ENCODE measurements at places on chromosomes 3 and 15.

DNA sequence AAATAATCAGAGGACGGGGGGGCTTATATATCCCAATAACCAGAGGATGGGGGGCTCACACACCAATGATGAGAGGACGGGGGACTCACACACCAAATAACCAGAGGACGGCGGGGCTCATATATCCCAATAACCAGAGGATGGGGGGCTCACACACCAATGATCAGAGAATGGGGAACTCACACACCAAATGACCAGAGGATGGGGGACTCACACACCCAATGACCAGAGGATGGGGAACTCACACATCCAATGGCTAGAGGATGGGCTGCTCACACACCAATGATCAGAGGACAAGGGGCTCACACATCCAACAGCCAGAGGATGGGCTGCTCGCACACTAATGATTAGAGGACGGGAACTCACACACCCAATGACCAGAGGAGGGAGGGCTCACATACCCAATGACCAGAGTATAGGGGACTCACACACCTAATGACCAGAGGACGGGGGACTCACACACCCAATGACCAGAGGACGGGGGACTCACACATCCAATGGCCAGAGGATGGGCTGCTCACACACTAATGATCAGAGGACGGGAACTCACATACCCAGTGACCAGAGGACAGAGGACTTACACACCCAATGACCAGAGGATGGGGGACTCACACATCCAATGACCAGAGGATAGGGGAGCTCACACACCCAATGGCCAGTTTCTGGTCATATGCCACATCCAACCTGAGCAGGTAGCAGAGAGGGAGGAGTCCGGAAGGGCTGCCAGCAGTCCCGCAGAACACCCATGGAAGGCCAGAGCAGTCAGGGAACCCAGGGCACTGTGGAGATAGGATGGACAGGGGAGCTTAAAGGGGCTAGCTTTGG, 10.6 kb downstream of the RAB6B start:
- DNase-seq, result no peak

- DNase-seq, result no peak
Observed at GRCh38 chr15:22973286-22973685, 6.9 kb downstream of the CYFIP1 start.

- no peak for DNase-seq
Observed at GRCh38 chr3:44476963-44477311, 533 bp downstream of the ZNF445 start.

DNA sequence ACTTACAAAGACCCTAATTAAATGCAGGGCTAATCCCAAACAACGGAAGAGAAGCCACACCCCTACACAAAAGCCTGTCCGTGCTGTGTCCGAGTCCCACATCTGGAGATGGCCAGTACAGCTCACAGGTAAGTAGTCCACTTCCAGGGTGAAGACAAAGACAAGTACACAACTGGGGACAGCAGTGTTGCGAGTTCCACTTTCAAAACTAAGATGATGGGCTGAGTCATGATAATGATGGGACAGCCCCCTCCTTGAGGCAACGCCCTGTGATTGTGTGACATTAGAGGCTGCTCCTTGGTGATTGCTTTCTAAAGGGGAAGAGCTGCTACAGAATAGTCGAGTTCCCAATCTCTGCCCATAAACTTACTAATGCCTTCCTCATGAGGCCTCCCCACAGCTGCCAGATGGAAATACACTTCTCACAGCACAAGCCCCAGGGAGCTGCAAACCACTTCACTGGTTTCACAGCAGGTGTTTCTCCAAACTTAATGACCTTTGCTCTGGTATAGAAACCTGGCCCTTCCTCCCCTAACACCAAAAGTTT, 27.6 kb downstream of the RFT1 start:
- DNase-seq, result no peak

GRCh38 chr3:61868499-61868898, 307.1 kb downstream of the PTPRG start:
- DNase-seq, result no peak

- no peak for DNase-seq
Observed at GRCh38 chr15:97921296-97921865, 39.1 kb upstream of the ARRDC4 start.

DNA sequence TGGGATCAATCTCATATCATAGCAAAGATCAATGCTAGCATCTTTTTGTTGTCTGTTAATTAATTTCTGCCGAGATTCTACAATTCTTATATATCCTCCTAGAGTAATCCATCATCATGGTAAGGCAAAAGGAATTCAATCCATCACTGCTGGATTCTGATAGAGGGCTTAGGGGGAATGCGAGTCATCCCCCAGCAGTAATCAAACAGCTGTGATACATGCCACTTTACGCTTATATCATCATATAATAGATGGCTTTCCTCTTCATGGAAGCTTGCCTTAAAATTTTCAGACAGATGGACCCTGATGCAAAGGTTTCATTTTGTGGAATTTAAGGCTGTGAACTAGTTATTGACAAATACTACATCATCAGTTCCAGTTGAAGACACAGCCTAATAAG, 645.9 kb downstream of the CADM2 start:
- no peak for DNase-seq

GRCh38 chr3:42289026-42289425, 23.0 kb upstream of the CCK start:
- no peak for DNase-seq

GRCh38 chr3:121878411-121878810, 15.8 kb upstream of the SLC15A2 start:
- no peak for DNase-seq

DNA sequence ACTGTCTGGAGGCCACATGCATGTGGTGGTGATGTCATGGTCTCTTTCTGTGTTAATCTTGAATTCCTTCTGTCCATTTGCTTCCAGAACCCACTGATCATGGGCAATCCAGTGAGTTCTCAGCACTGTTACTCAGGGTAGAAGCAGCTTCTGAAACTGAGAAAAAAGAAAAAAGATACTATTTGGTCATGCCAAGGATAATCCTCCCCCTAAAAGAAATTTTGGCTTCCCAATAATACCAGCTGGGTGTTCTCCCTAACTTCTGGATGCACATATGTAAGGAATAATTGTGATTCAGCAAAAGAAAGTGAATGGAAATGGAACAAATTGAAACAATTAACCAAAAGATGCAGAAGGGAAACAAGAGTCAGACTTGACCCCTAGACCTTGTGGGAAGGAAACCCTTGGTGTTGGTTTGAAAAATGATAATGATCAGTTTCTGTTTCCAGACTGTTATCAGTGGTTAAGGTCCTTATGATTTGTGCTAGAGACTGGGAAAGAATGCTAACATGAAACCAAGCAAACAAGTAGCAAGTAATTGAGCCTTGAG, 92.3 kb downstream of the RBMS3 start:
- peak; percentile 47 for DNase-seq

DNA sequence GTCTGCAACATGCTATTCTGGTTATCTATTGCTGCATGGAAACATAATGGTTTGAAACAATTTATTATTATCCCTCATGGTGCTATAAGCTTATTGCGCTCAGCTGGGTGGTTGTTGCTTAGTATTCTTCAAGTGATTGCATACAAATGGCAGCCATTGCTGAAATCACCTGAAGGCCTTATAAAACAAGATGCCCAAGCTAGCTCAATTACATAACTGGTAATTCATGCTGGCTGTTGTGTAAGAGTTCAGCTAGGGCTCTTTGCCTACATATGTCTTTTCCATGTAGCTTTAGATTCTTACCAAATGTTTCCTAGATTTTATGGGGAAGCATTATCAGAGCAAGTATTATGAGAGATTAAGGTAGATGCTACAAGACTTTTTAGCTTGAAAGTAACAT, 644.0 kb upstream of the CBLB start:
- no peak for DNase-seq

- no peak for DNase-seq
Observed at GRCh38 chr3:123383091-123384053, 65.5 kb downstream of the ADCY5 start.

DNA sequence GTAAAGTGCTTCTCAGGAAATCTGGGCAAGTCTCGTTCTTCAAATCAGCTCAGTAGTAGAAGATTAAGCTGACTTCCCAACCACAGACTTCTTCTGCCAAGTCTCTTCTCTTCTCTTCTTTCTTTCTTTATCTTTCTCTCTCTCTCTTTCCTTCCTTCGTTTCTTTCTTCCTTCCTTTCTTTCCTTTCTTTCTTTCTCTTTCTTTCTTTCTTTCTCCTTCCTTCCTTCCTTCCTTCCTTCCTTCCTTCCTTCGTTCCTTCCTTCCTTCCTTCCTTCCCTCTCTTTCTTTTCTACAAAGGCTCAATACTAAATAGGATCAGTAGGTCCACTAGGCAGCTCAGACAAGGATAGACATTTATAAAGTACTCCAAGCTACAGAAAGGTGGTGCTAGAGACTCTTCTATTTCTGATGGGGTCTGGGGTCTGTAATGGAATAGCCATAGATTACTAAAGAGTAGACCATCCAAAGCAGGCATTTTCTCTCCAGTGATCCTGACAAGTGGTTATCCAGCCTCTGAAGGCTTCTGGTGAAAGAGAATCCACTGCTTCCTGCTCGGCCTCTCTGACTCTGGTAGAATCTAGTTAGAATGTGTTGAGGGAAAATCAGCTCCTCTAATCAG, 100.8 kb downstream of the TPRG1 start:
- DNase-seq, result no peak

DNA sequence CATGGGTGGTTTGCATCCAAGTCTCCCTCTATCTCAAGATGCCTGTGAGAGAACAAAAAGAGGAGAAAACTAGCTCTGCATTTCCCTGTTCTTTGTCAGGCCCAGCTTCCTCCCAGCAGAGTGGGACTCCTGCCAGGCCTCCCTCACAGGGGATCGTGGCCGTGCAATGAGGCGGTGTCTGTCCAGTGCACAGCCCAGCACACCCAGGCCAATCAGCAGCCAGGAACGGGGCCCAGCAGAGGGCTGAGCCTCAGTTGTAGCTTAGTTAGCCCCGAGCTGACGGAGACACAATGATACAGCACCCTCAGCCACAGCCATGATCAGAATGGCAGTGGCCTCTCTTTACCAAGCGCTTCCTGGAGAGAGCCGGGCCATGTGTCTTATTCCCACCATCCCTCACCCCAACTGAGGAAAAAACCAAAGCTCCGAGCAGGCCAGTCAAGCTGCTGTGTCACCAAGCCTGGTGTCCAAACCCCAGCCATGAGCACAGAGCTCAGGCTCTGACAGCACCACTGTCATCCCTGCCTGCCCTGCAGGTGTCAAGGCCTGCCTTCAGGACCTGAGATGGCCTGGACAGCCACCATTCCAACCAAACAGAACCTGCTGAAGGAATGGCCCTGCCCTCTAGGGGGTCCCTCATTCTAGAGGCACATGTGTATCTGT, 71.1 kb downstream of the DNAJB8 start:
- DNase-seq, result no peak

DNA sequence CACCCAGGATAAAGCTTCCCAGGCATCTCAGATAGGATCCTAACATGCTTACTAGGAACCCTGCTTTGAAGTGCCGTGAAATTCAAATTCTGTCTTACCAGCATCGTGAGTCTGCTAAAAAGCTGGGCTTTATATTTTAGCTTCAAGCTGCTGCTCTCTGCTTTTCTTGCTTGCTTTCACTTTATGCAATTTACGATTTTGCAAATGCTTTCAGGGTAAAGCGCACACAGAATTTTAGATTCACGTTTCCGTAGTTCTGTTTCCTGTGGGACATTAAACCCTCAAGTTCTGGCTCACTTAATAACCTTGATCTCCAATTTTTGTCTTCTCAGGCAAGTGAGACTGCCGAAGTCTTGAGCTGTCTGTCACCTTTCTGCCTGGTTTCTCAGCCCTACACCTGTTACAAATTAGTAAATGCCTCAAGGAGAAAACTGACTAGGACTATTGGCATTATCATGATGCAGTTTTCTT, 170.5 kb upstream of the TGFBR2 start:
- no peak for DNase-seq

DNA sequence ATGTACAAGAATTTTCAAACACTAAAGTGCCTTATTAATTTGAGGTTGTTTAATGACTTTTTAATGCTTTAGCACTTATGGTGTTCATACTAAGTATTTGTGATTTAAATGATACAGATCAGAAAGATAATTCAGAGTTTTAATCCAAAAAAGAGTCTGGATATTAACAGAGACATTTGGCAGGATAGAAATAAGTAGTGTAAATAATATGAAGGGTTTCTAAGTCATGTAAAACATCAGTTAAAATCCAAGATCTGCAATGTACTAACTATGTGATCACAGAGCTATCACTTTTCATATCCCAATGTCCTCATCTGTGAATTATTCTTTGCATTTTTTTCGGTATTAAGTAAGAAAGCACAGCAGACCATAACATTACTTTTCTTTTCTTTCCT, 62.9 kb downstream of the CD200 start:
- DNase-seq, result no peak

- no peak for DNase-seq
Observed at GRCh38 chr15:37893309-37893708, 41.1 kb upstream of the TMCO5A start.

DNA sequence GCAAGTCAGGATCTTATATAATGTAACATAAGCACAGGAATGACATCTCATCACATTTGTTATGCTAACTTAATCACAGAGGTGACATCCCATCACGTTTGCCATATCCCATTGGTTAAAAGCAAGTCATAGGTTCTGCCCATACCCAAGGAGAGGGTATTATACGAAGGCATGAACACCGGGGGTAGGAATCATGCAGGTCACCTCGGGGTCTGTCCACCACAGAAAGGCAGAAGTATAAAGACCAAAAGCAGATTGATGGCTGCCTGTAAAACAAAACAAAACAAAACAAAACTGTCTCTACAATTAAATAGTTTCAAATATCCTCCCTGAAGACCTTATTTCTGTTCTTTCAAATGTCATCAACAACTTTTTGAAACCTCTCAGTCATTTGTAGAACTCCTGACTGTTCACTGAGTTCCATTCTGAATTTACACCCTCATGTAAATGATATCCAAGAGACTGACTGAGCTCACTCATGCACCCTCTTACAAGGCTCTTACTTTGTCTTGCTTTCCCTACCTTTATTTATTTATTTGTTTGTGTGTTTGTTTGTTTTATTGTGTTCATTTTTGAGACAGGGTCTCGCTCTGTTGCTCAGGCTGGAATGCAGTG, 22.7 kb upstream of the ZNF639 start:
- DNase-seq, result no peak

GRCh38 chr3:69409831-69410230, 23.9 kb upstream of the FRMD4B start:
- DNase-seq, result no peak

GRCh38 chr3:50299638-50299928, 378 bp upstream of the HYAL3 start:
- no peak for DNase-seq

DNA sequence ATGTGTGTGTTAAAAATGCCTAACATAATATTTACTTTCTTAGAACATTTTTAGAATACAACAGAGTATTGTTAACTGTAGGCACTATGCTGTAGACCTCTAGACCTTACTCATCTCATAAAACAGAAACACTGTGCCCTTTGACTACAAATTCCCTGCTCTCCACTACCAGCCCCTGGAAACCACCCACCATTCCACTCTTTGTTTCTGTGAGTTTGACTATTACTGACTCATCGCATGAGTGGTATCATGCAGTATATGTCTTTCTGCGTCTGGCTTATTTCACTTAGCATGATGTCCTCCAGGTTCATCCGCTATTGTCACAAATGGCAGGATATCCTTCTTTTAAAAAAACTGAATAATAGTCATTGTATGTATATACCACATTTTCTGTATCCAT, 216.7 kb upstream of the CFAP20DC start:
- DNase-seq, result no peak

- peak; percentile 17 for DNase-seq
Observed at GRCh38 chr3:13209634-13209997, 136.4 kb upstream of the IQSEC1 start.

GRCh38 chr3:76561494-76562236, 478.2 kb upstream of the ROBO2 start:
- no peak for DNase-seq
